AG09309 (cell line): ENCODE measurements at places on chromosomes 1 and 21.

GRCh38 chr1:116572771-116573430, 2.1 kb upstream of the CD58 start:
- DNase-seq, result no peak

DNA sequence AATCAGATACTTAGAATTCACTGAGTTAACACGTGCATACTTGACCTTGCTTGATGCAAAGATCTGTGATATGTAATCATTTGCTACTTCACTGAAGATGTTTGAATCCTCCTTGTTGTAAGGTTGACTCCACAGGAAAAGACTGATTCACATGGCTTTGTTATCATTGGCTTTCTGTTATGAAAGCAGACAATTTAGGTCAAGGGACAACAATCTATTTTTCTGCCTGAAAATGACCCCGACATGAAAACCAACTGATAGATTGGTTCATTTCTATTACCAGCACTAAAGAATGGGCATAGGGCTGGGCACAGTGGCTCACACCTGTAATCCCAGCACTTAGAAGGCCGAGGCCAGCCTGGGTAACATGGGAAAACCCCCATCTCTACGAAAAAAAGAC, 546.9 kb downstream of the SMYD3 start:
- DNase-seq, result no peak

DNA sequence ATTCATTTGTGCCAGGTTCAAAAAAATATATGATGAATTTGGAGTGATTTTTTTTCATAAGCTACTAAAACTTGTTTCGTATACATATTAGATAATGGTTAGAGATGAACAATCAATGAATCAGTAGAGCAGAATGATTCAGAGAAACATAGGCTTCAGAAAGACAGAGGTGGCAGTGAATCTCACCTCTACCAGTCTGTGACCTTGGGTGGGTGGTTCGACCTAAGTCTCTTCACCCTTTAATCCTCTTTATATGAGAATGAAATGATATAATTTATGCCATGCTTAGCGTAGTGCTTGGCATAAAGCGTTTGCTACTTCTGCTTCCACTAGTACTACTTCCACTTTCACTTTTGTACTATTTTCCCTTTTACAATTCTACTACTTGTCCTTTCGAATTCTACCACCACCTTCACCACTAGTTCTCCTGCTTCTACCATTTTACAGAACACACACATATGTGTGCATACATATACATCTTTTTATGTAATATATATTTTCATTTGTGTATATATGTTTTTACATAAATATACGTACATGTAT, 45.1 kb downstream of the FYB2 start:
- DNase-seq, result no peak

DNA sequence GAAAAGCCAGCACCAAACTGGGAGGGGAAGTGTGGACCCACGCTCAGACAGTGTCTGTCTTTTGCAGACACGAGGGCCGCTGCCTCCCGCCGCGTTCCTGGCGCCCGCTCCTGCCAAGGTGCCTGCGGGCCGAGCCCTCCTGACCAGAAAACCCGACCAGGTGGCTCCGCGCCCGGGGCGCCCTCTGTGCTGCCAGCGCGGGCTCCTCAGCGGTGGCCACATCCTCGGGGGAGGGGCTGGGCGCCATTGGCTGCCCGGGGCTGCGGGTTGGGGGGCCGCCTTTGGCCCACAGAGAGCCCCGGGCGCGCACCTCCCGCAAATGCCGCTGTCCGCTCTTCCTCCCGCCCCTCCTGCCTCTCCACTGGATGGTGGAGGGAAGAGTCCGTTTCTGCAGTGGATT, 22.4 kb upstream of the TRNAU1AP start:
- no peak for DNase-seq
